ENCODE measurements at places on chromosomes 4 and X.

DNA sequence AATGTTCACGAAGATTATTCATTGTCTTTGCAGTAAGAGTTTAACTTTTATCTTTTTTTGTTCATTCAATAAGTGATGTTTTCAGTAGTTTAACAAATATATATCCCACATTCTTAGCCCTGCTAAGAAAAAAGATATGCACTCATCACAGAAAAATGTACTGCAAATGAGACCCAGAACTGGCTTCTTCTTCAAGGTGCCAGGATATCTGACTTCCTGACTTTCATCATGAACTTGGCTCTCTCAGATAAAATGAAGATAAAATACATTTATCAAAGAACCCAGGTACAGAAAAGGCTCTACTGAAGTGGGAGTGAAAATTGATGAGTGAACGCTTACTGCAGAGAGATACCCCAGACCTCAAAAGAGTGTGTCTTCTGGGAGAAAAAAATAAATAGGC, 177.8 kb upstream of the DKK2 start:
- no peak for DNase-seq

- no peak for DNase-seq
These were observed 387.2 kb downstream of the PCDH7 start for GRCh38 chr4:31107362-31107761.

DNA sequence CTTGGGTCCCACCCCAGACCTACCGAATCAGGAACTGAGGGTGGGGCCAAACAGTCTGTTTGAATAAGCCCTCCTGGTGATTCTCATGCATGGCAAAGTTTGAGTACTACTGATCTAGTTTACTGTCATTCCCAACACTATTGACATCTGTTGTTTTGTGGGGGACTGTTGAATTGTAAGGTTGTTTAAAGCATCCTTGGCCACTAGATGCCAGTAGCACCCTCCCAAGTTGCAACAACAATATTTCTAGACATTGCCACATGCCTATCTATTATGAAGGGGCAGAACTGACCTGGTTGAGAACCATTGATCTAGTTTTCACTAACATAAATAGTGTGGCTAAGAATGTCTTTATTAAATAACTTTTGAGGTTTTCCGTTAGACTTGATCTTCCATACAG, 15.1 kb downstream of the TAF9B start:
- DNase-seq, result no peak

DNA sequence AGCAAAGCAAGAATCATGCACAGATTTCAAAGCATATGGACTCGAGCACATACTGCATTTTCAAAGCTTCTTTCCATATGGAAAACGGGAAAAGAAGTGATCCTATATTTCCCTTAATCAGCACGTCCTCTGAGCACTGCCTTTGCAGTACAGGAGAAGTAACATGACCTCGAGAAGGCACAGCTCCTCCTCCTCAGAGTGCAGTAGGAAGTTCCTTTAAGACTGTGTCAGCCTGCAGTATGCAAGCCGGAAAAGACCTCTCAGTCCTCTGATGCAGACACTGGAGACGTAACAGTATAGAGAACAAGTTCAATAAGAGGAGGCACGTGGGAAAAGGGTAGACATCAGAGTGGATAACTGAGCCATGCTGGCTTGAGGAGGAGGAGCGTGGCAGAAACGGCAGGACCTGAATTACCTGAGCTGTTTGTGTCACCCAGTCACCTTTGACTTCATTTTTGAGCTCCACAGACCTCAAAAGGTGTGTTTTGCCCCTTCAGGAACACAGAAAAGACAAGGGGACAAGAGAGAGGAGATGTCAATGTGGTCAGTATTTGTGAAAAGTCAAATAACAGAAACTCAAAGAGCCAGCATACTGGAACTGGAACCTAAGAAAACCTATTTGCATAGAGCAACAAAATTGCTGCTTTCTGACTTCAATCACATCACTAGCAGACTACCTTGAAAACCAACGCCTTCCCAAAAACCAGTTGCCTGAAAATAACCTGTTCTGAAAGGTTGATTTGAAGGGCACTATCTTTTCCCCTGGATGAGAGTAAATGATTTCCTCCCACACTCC, 20.8 kb downstream of the IRF2 start:
- DNase-seq, result peak; percentile 11

- no peak for DNase-seq
These were observed 120.2 kb upstream of the NDST4 start for GRCh38 chr4:115233600-115233999.

- no peak for DNase-seq
These were observed 144.8 kb upstream of the TTC29 start for GRCh38 chr4:147090486-147090885.

DNA sequence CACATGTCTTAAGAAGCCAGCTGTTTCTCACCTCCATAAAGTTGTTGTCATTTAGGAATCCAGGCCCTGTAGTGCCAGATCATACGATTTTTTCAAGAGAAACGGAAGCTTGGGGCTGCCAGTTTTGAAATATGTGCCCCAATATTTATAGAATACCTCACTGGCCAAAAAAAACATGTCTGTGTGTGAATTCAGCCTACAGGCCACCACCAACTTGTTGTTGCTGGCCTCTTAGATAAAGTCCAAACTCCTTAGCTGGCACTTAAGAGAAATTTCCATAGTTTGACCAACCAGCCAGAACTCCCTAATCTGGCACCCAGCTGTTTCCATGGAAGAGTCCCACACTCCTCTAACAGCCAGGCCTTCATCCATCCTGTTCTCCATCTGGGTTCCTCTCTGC, 74.1 kb downstream of the WDR19 start:
- DNase-seq, result no peak

- no peak for DNase-seq
These were observed 36.4 kb downstream of the DHX15 start for GRCh38 chr4:24547979-24548378.

GRCh38 chr4:20723019-20723418, 22.8 kb downstream of the PACRGL start:
- no peak for DNase-seq

DNA sequence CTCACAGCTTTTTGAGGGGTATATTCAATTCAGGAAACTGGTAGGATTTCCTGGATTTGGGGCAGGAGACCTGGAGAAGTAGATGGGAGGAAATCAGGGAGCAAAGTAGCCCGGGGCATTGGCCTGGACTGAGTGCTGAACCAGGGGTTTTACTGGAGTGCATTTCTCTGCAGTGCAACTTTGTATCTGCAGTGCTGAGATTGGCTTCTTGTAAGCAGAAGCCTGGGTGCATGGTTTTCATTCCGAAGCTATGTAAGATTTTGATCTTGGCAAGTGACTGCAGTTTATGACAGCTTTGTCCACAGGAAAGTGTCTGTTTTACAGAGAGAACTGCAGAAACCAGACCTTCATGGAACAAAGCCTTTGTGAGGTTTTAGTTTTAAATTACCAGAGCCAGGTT, 158.3 kb downstream of the SPCS3 start:
- DNase-seq, result no peak

DNA sequence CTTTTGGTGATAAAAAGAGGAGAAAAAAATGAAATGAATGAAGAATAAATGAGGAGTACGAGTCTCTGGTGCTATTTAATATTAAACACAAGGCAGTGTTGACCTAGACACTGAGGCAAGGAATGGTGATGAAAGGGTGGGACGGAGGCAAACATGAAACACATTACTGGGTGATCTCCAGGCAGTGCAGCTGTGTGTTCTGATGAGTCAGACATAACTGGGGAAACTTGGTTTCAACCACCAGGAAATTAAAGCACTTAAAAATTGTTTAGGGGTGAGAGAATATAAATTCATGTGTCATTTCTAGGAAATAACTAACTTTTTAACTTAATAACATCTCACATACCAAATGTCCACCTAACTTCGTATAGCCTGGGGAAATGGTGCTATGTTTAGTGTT, 19.7 kb upstream of the CXCL6 start:
- DNase-seq, result no peak

DNA sequence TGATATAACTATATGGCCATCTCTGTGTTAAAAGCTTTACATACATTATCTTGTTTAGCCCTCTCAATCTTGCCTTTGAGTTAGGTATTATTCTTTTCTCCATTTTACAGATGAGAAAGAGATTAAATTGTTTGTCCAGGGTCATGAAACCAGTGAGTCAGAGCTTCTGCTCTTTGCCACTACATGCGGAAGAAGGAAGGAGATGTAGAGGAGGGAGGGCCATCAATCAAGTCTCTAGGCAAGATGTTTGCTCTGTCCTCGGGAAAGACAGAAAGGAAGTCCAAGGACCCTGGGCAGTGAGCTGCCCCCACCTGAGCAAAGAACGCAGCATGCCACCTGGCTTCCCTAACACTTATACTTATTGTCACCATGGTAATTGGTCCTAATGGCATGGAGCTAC, 133.7 kb upstream of the IL1RAPL2 start:
- no peak for DNase-seq

- DNase-seq, result no peak
These were observed 253.4 kb downstream of the EPHA5 start for GRCh38 chr4:65416891-65417290.

- DNase-seq, result no peak
These were observed 96.4 kb upstream of the DDIT4L start for GRCh38 chr4:100286636-100287035.

DNA sequence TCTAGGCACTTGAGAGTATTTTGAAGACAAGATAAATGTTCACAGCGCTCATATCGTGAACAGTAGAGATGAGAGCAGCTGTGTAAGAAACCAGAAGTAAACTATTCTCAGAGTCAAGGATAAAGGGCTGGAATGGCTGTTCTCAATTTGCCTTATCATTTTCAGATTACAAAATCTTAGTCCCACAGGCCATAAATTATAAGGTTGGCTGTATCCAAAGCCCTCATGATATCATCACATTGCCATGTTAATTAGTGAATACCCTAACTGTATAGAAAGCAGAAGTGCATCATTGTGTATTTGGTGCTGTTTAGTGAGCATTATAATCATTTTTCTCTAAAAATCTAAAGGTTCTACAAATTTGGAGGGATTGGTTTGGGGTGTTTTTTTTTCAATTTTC, 168.9 kb upstream of the EDNRA start:
- DNase-seq, result no peak

- DNase-seq, result no peak
These were observed 67.4 kb upstream of the QRFPR start for GRCh38 chr4:121448231-121448630.

GRCh38 chr4:159425737-159426305, 322.9 kb downstream of the RAPGEF2 start:
- no peak for DNase-seq

DNA sequence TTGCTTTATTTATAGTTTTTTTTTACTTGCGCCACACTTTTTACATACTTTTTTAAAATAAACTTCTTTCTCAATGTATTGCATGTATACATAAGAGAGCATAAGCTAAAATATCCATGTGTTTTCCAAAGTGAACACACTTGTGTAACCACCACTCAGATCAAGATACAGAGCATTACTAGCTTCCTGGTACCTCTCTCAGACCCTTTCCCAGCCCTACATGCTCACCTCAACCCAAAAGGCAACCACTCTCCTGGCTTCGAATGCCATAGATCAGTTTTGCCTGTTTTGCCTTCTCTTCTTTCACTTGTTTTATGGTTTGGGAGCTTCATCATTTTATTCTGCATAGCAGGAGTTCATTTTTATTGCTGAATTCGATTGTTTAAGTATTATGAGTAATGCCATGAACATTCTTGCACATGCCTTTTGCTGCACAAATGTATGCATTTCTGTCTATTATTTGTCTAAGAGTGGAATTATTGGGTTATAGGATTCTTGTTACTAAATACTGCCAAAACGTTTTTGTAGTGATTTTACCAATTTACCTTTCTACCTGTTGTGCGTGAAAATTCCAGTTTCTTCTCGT, 45.9 kb upstream of the NUDT6 start:
- no peak for DNase-seq

DNA sequence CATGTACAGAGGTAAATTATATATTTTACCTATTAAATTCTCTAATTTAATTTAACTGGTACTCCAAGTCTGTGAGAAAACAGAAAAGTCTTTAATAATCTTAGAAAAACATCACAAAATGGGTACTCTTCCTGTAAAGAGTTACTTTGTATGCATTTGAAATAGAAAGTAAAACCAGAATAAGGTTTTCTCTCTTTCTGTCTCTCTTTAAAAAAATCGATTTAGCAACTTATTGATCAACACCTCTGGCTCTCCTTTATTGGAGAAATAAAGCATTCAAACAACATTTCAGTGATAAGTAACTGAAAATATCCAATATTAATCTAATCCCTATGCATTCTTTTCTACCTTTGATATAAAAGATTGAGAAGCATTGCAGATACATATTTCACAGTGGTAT, 27.4 kb downstream of the ATOH1 start:
- no peak for DNase-seq

- no peak for DNase-seq
These were observed 9.9 kb upstream of the PI4K2B start for GRCh38 chr4:25223802-25224375.

- no peak for DNase-seq
These were observed 21.2 kb upstream of the SLC7A11 start for GRCh38 chr4:138263247-138263816.

- DNase-seq, result peak; percentile 67
These were observed 2.3 kb downstream of the S100P start for GRCh38 chr4:6695660-6696610.

- DNase-seq, result no peak
These were observed 128.1 kb downstream of the FAM13A start for GRCh38 chr4:88928852-88929251.

DNA sequence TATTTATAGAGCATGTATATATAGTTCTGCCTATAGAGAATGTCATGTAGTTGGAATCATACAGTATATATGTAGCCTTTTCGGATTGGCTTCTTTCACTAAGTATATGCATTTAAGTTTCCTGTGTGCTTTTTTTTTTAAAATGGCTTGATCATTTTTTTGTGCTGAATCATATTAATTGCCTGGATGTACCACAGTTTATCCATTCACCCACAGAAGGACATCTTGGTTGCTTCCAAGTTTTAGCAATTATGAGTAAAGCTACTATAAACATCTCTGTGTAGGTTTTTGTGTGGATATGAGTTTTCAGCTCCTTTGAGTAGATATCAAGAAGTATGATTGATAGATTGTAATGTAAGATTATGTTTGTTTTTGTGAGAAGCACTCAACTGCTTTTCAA, 23.8 kb downstream of the PTTG2 start:
- no peak for DNase-seq

- DNase-seq, result no peak
These were observed 331.1 kb upstream of the CPEB2 start for GRCh38 chr4:14671146-14671545.

- DNase-seq, result no peak
These were observed 69.0 kb upstream of the PSAPL1 start for GRCh38 chr4:7503559-7504249.

DNA sequence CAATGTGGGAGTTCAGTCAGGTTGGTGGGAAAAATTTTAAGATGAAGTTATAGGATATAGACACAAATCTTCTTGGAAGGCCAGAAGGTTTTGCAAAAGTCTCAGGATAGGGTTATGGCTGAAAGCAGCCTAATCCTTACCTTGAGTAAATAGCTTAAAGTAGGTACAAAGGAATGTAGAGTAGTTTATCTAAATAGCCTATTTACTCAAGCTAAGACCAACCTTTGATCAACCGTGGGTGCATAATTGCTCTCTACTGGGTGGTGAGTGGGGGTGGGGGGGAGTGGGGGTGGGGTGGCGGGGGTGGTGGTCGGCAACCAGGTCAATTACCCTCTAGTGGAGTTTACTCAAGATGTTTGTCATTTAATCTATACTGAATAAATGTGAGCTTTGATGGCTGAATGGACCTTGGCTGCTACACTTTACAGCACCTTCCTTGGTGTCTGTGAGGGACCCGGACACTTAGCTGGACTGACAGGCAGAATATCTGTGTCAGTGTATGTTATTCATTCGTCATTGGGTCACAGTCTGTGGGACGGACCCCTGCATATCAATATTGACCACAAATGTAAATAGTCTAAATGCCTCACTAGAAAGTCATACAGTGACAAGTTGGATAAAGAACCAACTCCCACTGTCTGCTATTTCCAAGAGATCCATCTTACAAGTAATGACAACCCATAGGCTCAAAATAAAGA, 545.7 kb upstream of the PABPC4L start:
- DNase-seq, result no peak

Data from activated T-helper 1 cell treated with Interleukin-2 at 50 U/mL for 16 hours (primary cell).